ENCODE measurements at places on chromosomes 1 and 21.

DNA sequence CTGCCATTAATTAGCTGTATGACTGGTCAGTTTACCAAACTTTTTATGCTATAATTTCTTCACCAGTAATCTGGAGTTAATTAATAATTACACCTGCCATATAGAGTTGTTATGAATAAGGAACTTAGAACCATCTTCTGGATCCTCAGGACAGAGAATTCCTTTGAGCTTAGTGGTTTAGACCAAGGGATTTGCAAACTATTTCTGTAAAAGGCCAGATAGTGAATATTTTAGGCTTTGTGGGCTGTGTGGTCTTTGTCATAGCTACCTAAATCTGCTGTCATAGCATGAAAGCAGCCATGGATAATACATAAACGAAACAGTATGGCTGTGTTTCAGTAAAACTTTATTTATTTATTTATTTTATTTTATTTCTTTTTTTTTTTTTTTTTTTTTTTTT, 9.0 kb downstream of the TIMM17A start:
- no peak for DNase-seq

DNA sequence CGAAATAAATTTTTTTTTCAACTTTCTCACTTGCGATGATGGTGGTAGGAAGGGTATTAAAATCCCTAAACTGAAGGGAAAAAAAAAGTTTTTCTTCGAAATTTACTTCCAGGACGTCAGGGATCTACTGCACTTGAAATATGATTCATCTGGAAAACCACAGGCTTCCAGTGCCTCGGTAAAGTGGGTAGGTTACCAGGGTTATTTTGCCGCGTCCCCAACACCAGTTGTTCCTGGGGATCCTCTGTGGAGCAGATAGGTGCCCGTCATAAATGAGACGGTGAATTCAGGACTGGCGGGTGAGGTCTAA, 773 bp downstream of the RABIF start:
- no peak for DNase-seq

DNA sequence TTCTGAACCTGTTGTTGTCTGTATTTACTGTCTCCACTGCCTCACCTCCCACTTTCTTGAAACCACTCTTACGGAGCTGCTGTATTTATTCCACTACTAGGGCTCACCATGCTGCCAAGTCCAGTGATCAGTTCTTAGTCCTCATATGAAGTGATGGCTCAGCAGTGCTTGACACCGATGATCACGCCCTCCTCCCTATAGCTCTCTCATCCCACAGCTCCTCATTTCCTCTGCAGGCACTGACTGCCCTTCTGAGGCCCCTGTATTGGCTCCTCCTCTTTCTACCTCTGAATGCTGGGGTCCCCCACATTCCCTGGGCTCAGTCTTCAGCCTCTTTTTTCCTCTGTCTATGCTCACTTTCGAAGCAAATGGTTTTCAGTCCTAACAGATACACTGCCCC, 3.4 kb downstream of the CLCA1 start:
- no peak for DNase-seq

DNA sequence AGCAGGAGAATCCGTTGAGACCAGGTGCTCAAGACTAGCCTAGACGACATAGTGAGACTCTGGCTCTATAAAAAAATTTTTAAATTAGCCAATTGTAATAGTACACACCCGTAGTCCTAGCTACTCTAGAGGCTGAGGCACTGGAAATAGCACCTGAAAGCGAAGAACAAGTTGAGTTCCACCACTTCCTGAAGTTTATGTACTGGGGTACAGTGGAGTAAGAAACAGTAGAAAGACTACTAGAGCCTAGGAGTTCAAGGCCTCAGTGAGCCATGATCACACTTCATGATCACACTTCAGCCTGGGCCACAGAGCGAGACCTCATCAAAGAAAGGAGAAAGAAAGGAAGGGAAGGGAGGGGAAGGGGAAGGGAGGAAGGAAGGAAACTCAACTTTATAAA, 19.8 kb downstream of the RSBN1 start:
- no peak for DNase-seq

DNA sequence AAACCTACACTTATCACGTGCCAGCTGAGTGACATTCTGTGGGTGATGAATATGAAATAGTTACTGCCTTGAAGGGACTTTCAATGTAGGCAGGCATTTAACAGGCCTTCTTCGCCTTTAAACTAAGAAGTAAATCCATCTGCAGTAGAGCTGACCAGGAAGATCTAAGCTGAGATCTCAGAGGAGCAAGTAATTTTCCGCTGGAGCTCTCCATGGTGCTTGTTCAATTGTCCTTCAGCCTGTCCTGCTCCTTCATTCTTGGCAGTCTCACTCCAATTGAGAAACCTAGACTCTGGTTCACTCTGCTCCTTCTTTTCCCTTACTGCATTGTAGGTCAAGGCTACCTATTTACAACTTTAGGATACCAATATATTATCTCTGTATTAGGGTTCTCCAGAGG, 183.5 kb downstream of the HMCN1 start:
- no peak for DNase-seq

GRCh38 chr1:91066538-91066937, 44.7 kb upstream of the ZNF644 start:
- DNase-seq = no peak

GRCh38 chr1:77825131-77825709, 45.8 kb downstream of the MIGA1 start:
- peak; percentile 55 for DNase-seq

All from GM12864 (cell line).